ENCODE measurements at places on chromosomes 13 and 19.

GRCh38 chr19:30069535-30070197 lies 127.6 kb downstream of the URI1 start:
- DNase-seq = no peak
- peaks cover 58% of the 10 kb centered on the region for H3K27me3 ChIP-seq
- no peaks in the 10 kb centered on the region for H3K36me3 ChIP-seq
- no peak overlapping the region for H3K27ac ChIP-seq
- H3K4me1 ChIP-seq = no peaks in the 10 kb centered on the region

GRCh38 chr13:97723655-97724054 lies 229.8 kb upstream of the IPO5 start:
- H3K4me3 ChIP-seq = no peak overlapping the region
- no peaks in the 10 kb centered on the region for H3K4me1 ChIP-seq
- H3K27me3 ChIP-seq = no peaks in the 10 kb centered on the region
- H3K27ac ChIP-seq = no peak overlapping the region
- no peaks in the 10 kb centered on the region for H3K36me3 ChIP-seq

- H3K27me3 ChIP-seq = no peaks in the 10 kb centered on the region
- H3K4me1 ChIP-seq = peaks cover 17% of the 10 kb centered on the region
- peak overlapping the region; percentile 52 for H3K27ac ChIP-seq
- H3K4me3 ChIP-seq = no peak overlapping the region
Observed at GRCh38 chr19:16161840-16162239, 11.5 kb downstream of the CIB3 start.

- H3K27me3 ChIP-seq = no peaks in the 10 kb centered on the region
- H3K4me1 ChIP-seq = no peaks in the 10 kb centered on the region
- no peak overlapping the region for H3K27ac ChIP-seq
Observed at GRCh38 chr13:107373551-107373950, 805.6 kb upstream of the ARGLU1 start.

- no peak overlapping the region for H3K27ac ChIP-seq
- no peaks in the 10 kb centered on the region for H3K36me3 ChIP-seq
- H3K4me1 ChIP-seq = peaks cover 19% of the 10 kb centered on the region
- peak; percentile 31 for DNase-seq
- H3K4me3 ChIP-seq = no peak overlapping the region
Observed at GRCh38 chr13:75512253-75512652, 25.4 kb downstream of the COMMD6 start.

DNA sequence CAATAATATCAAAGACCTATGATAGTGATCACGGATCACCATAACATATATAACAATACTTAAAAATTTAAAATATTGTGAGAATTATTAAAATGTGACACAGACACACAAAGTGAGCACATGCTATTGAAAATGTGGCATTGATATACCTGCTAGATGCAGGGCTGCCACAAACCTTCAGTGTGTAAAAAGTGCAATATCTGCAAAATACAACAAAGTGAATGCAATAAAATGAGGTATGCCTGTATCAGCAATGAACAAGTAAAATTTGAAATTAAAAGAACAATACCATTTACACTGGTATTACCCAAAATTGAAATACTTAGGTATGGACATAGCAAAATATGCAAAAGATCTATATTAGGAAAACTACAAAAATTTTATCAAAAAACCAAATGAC lies 1217.8 kb upstream of the PCDH20 start:
- no peak for DNase-seq
- H3K36me3 ChIP-seq = no peaks in the 10 kb centered on the region
- H3K27me3 ChIP-seq = no peaks in the 10 kb centered on the region
- no peak overlapping the region for H3K4me3 ChIP-seq
- no peaks in the 10 kb centered on the region for H3K4me1 ChIP-seq

- no peak overlapping the region for H3K4me3 ChIP-seq
- H3K36me3 ChIP-seq = no peaks in the 10 kb centered on the region
- H3K27ac ChIP-seq = no peak overlapping the region
Observed at GRCh38 chr13:39025433-39025839, 12.5 kb downstream of the PROSER1 start.

DNA sequence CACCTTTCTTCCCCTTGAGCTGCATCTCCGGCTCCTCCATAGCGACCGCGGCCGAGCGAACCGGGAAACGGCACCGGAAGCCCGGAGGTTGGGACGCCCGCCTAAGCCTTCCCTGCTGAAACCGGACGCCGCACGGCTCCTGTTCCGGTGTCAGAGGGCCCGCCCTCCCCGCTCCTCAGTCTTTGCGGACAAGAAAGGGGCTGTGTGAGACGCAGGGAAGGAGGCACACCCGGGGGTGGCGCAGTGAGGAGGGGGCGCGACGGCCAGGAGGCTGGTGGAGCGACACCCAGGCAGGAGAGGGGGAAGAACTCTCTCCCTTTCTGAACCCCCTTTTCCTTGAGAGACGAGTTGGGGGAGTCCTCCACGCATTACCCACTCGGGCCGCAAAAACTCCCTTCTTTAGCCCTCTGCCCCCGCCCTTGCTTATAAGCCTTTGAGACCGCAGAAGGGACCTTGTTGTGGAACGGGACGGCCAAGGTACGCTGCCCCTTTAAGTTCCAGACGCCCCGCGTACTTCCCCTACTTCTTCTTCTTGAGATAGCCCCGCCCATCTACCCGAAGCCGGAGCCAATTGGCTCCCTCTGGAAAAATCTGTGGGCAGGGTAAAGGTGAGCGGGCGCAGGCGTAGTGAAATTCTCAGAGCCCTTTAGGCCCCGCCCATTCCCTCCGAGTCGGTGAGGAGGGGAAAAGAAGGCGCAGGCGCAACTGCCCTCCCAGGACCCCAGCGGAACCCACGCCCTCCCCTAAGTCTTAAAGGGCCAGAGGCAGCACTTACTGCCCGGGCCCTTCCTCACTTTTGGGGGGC lies at the start of the genes BORCS8 and RFXANK:
Gene BORCS8, minus strand, starts transcription at position 75 of the 805 bp plus-strand sequence. Its CDS starts 35 bp downstream, at position 40.
Gene RFXANK, plus strand, starts transcription at position 181 of the 805 bp plus-strand sequence. CDS start 1,689 bp downstream, outside the sequence.
- peaks cover 15% of the 10 kb centered on the region for H3K4me1 ChIP-seq
- no peaks in the 10 kb centered on the region for H3K27me3 ChIP-seq
- DNase-seq = peak; percentile 99

- DNase-seq = peak; percentile 54
- H3K27ac ChIP-seq = peak overlapping the region; percentile 91
- H3K4me1 ChIP-seq = peaks cover 14% of the 10 kb centered on the region
Observed at GRCh38 chr13:19960653-19960976, 2.1 kb downstream of the ZMYM2 start.

All from MM.1S (cell line).